Sigmoid colon (tissue), 7 donors: ENCODE measurements at places on chromosomes 13 and 19. TPM values are rescaled to one million over a fixed set of nuclear protein-coding genes. Genes with fewer than 3 reads are reported as not detected.

DNA sequence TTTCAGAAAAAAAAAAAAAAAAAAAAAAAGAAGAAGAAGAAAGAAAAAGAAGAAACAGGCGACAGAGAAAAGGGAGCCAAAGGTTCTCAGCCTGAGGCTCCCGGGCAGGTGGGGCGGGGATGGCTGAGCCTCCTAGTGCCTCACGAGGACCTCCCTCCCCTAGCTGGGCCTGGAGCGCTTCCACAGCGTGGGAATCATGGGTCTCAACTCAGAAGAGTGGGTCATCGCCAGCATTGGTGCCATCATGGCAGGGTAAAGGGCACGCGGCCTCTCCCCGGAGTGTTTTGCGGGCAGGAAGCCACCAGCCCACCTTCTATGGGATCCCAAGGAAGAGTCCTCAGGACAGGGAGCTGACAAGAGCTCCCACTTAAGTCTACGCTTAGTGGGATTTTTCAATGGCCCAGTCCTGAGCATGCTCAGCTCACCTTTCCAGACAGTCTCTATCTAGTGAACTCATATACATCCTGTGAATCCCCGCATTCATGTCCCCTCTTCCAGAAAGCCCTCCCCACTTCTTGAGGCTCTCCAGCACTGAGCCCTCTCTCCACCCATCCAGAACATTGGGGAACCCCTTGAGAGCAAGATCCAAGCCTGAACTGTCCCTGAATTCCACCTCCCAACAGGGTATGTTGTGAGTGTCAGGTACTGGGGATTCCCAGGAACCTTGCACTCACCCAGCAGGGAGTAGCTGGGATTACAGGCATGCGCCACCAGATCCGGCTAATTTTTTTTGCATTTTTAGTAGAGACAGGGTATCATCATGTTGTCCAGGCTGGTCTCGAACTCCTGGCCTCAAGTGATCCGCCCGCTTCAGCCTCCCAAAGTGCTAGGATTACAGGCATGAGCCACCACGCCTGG, 69.6 kb downstream of the ACSBG2 start:
- DNase-seq = peak; percentile 57

DNA sequence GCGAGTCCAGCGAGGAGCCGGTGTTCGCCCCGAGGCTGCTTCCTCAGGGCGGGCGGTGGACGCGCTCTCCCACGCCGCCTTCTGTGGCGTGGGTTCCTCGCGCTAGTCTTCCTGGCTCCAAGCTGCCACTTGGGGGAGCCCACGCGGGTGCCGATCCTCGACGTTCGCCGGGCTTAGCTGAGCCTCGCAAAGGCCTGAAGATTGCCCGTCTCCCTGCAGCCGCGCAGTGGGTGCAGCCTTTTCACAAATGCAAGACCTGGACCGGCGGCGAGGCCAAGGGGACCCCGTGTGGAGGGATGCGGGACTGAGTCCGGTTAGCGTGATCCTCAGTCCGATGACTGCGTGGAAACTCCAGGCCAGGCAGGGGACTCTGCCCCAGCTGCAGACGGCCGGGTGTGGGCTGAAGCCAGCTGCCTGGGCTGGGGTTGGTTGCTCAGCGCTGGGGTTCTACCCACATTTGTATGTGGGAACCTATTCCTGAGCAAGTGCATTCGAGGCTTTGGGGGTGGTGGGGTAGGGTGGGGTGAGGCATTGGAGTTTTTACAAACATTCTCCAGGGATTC, 16.6 kb upstream of the LRP3 start:
- peak; percentile 89 for DNase-seq

DNA sequence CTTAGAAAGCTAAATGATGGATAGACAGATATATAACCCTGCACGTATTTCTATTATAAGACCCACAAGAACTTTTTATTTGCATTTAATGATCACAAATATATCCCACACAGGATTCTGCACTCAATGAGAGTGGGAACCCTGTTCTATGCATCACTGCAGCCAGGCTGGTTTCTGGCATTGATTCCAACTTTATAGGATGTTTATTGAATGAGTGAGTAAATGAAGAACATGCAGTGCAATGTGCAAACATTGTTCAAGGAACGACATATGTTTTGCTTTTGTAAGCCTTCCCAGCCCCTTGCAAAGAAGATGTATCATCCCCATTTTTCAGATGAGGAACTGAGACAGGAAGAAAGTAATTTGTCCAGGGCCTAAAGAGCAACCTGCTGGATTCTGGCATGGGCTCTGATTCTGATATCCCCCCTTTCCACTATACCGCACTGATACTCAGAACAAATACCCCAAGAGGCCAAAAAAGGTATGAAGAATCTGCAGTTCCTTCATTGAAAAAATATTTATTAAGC, 246.3 kb downstream of the LACC1 start:
- no peak for DNase-seq

DNA sequence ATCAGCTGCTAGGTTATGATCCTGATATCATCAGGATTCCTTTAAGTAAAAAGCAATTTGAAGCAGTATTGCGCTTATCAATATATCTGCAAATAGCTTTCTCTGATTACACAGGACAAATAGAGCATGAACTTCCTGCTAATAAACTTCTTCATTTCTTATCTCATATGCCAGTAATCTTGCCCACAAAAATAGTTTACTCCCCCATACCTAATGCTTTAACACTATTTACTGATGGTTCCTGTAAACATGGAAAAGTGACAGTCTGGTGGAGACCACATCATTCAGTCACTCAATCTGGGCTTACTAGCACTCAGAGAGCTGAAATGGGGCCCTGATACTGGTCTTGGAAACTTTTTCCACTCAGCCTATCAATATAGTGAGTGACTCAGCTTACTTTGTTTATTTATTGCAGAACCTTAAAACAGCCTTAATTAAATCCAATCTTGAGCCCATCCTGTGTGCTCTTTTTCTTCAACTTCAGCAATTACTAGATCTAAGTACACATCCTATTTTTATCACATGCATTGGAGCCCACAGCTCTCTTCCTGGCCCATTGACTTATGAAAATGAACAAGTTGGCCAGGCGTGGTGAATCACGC, 1464.3 kb downstream of the UQCRFS1 start:
- no peak for DNase-seq

- no peak for DNase-seq
These were observed 149.0 kb downstream of the SLITRK1 start for GRCh38 chr13:83733293-83733692.

GRCh38 chr13:96294930-96295881, 205.3 kb downstream of the HS6ST3 start:
- DNase-seq = no peak

DNA sequence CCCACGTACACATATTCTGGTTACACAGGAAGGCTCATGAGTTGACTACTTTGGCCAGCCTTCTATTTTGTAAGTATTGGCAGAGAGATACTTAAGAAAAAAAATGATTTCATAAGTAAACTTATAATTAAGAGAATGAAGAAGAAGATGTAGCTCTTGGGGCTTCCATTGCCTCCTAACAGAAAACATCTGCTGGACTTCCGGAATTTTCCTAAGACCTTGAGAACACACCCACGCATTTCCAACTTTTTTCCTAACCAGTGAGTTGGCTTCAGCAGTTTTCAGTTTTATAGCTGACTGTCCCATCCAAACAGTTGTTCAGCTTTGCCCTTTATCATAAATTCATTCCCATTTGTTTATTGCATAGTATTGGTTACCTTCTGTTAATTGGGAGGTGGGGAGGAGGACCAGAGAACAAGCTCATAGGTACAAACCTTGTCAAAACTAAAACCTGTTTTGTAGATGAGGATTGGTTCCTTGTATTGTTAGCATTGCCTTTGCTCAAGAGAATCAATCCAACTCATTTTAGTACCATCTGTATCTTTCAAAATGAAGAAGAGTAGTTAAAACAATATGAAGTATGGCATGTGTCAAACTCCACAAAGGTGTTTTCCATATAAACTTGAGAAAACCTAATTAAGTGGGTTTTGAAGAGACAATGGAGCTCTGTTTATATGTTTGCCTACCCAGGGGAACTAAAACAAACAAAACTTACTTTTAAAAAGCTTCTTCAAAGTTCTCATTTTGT, 93.9 kb downstream of the COL4A2 start:
- DNase-seq = no peak

DNA sequence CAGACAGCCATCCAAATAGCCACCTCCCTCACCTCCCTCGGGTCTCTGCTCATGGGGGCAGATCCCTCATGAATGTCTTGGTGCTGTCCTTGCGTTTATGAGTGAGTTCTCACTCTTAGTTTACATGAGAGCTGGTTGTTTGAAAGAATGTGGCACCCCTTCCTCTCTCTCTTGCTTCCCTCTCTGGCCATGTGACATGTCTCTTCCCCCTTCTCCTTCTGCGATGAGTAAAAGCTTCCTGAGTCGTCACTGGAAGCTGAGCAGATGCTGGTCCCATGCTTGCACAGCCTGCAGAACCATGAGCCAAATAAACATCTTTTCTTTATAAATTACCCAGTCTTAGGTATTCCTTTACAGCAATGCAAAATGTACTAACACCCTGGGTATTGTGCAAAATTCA, 208.7 kb downstream of the LACC1 start:
- DNase-seq = no peak

- no peak for DNase-seq
These were observed 1.5 kb downstream of the N4BP2L1 start for GRCh38 chr13:32426191-32426989.

GRCh38 chr13:27973961-27974662, 5.0 kb upstream of the CDX2 start:
- DNase-seq = no peak

- no peak for DNase-seq
These were observed 76.2 kb upstream of the CSNK1A1L start for GRCh38 chr13:37181620-37182019.

- no peak for DNase-seq
These were observed 9.3 kb downstream of the POU2F2 start for GRCh38 chr19:42122691-42123607.

DNA sequence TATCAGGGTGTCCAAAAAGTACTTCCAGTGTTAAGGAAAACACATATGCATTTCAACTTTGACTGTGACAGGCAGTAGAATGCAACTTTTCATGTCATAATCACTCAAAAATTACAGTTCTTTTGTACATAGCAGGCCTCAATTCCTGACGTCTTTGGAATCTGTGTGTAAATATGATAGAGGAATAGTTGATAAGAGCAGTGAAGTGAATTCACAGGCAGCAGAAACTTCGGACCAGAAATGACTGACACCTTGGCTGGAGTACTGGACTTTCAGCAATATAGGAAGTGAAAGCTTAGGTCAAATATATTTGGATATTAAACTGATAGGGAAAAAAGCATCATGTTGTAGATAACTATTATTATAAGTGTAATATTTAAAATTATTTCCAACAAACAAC, 1741.2 kb upstream of the PCDH20 start:
- DNase-seq = no peak

- peak; percentile 95 for DNase-seq
These were observed 21.9 kb downstream of the ATP11A start for GRCh38 chr13:112711528-112712265.

- no peak for DNase-seq
These were observed 249.6 kb upstream of the SPRY2 start for GRCh38 chr13:80590551-80590950.

DNA sequence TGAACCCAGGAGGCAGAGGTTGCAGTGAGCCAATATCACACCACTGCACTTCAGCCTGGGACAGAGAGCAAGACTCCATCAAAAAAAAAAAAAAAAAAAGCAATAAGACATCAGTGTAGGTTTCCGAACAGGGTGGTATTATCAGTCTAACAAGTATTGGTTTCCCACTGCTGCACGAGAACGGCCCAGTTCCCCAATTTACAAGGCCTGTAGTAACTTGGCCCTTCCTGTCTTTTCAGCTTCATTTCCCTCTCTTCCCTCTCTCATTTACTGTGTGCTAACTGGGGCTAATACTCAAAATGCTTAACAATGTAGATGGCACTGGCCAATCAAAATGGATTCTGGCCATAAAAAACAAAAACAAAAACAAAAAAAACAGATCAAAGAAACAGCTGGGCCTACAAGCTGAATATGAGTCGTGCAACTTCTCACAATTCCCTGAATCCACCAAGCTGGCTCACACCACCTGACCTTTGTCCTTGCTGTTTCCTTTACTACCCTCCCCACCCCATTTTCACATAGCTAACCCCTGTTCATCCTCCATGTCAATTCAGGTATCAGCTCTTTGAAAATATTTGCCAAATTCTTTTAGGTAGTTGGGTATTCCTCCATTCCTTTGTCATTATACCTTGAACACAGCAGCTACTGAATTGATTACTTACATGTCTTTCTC, 2.4 kb downstream of the TEX101 start:
- DNase-seq = no peak

GRCh38 chr13:30235216-30235615, 72.1 kb downstream of the KATNAL1 start:
- DNase-seq = no peak

- peak; percentile 68 for DNase-seq
These were observed 16.2 kb upstream of the AP1M2 start for GRCh38 chr19:10603084-10603872.

DNA sequence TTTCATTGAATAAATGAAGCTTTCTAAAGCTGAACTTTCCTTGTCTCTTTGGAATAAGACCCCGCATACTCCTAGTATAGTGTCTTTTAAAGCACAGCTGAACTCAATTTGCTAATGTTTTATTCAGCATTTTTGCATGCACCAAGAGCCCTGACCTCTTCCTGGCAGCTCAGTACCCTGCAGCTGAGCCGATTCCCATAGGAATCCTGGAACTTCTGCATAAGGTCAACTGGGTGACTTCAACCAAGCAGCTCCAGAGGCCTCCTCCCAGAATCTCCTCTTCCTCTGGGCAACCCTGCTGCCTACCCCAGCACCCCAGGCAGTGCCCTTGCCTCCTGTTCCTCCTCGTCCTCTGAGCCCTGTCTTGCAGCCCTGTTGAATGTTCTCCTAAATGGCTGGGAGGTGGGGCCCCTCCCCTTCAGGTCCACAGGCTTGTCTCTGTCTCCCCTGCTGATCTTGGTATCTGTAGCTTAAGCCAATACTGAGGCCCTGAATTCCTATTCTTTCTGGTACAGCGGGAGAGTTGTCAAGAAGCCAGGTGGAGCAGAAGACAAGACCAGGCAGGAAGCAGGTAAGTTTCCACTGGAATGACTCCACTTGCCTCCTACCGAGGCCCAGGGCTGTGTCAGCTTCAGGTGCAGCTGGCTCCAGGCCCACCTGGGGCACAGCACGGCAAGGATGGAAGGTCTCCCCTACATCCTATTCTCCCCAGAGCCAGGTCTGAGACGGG, 23.6 kb upstream of the CCDC124 start:
- DNase-seq = no peak

GRCh38 chr13:25046274-25046984, 49.5 kb upstream of the PABPC3 start:
- no peak for DNase-seq

DNA sequence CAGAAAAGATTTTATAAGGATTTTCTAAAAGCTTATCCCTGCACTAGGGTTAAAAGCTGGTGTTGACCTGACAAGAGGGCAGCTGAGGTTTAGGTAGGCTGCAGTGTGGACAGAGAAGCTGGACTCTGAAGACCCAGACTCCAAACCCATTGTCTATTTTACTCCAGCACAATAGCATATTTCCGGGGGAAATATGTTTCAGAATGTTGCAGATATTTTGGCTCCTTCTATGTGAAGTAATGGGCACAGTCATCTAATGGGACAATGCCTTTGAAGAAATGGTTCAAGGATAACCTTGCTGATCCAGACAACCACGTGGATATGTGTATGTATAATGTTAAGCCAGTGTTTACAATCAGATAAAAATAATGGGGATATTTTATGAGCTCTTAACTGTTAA, 173.8 kb upstream of the TSC22D1 start:
- DNase-seq = no peak

- no peak for DNase-seq
These were observed 20.3 kb downstream of the XPO4 start for GRCh38 chr13:20882206-20882605.

The ZNF667 gene
- total RNA-seq = 6.7 TPM

The ZNF439 gene
- total RNA-seq = 5.4 TPM

The NMRK2 gene
- not detected for total RNA-seq

The CGB5 gene
- total RNA-seq = not detected

The ANGPTL8 gene
- total RNA-seq = not detected

The ZNF563 gene
- 2.9 TPM for total RNA-seq

The PLK5 gene
- total RNA-seq = not detected
